ENCODE measurements at places on chromosomes 6 and 20. TPM values are rescaled to one million over a fixed set of nuclear protein-coding genes. Genes with fewer than 3 reads are reported as not detected.

Gene BACH2
- 44.4 TPM for total RNA-seq

Gene RIPPLY2
- not detected for total RNA-seq

Gene TNFRSF21
- 0.23 TPM for total RNA-seq

Gene TBC1D7
- 12.6 TPM for total RNA-seq

Gene SLPI
- not detected for total RNA-seq

Gene SPTLC3
- 0.06 TPM for total RNA-seq

Gene BPI
- total RNA-seq: not detected

Gene ZNF311
- total RNA-seq: 0.33 TPM

Gene SLA2
- 28.7 TPM for total RNA-seq

Gene PBOV1
- total RNA-seq: not detected

Gene GRIK2
- total RNA-seq: not detected

Gene PDSS2
- 10.0 TPM for total RNA-seq

Gene BPIFB1
- not detected for total RNA-seq

- DNase-seq: no peak
Observed at GRCh38 chr6:35485402-35485877, 11.4 kb downstream of the TEAD3 start.

DNA sequence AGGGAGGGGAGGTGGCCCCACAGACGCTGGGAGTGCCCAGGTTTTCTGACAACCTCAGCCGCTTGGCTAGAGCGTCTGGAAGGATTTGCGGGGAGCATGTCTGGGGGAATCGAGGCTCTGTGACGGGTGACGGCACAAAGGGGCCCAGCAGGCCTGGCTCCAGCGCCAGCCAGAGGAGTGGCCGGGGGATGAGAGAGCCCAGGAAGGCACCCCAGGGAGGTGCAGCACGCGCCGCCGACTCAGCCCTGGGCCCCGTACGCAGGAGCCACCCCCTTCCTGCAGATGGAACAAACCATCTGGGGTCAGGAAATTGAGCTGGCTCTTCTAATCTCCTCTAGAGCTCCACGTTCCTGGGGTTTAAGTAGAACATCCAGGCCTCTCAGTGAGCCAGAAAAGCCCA is 5.9 kb upstream of the SLCO4A1 start:
- DNase-seq: no peak

DNA sequence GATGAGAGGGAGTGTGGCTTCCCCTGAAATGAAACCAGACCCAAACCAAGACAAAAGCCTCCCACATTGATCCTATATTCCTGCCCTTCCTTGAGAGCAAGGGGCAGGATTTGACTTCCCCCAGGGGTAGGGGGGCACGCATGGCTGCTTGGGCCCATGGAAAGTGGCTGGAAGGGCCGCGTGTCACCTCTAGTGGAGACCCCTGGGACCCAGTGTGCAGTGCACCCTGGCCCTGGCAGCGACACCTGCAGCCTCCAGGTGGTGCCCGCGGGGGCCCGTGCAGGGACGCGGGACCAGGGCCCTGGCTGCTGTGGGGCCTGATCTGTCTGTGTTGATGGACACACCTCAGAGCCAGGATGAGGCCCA is 18.0 kb upstream of the SLCO4A1 start:
- DNase-seq: no peak

- no peak for DNase-seq
Observed at GRCh38 chr20:5766085-5766764, 16.0 kb downstream of the SHLD1 start.

DNA sequence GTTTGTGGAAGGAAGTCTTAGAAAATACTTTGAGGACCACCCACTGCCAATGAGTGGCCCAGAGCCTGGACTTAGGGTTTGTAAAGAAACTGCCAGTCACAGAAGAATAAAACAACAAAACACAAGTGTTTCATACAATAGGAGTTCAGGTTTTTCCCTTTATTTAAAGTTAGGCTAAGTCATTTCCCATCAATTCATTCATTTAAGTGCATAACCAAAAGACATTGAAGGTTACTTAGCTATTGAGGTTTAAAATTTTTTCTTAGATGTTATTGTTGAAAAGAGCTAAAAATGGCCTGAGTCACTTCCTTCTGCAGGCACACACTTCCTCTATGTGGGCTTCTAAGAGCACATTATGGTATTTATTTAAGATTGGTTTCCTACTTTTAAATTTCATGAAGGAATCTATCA is 54.2 kb downstream of the ARMC2 start:
- no peak for DNase-seq

GRCh38 chr6:47308552-47309290 is 984 bp downstream of the TNFRSF21 start:
- DNase-seq: peak; percentile 6

- no peak for DNase-seq
Observed at GRCh38 chr6:16594849-16595248, 166.4 kb downstream of the ATXN1 start.

- no peak for DNase-seq
Observed at GRCh38 chr20:13259921-13260320, 38.8 kb downstream of the ISM1 start.

DNA sequence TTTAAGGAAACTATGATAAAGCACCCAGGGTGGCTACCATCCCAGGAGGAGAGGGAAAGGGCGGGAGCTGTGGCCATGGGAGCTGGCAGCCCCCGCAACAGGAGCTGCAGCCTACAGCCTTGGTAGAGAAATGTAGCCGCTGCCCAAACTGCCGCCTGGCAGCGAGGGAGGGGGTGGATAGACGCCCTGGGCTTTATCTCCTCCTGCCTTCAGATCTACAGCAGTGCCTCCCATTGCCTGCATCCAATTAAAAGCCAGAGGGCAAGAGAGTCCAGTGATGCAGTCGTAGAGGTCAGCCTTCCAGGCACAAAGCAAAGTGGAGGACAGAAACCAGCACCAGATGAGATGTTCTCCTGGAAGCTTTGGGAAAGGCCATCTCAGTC is 35.0 kb upstream of the ZFAND3 start:
- DNase-seq: no peak

DNA sequence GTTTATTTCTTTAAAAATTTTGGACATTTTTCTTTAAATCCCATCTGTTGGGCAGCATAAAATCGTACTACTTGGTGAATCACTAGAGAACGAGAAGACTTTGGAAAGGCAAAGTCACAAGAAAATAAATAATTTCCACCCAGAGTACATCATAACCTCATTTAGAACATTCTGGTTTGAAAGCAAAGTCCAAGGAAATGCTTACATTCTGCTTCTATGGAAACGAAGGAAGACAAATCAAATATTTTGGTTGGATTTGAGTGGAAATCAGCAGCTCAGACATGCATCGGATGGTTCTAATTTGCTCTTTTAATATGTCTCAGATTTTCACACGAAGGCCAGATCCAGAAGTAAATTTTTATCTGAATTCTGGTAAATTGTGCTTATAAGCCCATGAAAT is 60.7 kb upstream of the LTV1 start:
- no peak for DNase-seq

GRCh38 chr6:149438855-149439254 is 38.8 kb downstream of the SUMO4 start:
- no peak for DNase-seq

GRCh38 chr6:5556011-5556410 is 294.7 kb downstream of the FARS2 start:
- no peak for DNase-seq

- no peak for DNase-seq
Observed at GRCh38 chr6:157221817-157222175, 101.5 kb downstream of the TMEM242 start.

DNA sequence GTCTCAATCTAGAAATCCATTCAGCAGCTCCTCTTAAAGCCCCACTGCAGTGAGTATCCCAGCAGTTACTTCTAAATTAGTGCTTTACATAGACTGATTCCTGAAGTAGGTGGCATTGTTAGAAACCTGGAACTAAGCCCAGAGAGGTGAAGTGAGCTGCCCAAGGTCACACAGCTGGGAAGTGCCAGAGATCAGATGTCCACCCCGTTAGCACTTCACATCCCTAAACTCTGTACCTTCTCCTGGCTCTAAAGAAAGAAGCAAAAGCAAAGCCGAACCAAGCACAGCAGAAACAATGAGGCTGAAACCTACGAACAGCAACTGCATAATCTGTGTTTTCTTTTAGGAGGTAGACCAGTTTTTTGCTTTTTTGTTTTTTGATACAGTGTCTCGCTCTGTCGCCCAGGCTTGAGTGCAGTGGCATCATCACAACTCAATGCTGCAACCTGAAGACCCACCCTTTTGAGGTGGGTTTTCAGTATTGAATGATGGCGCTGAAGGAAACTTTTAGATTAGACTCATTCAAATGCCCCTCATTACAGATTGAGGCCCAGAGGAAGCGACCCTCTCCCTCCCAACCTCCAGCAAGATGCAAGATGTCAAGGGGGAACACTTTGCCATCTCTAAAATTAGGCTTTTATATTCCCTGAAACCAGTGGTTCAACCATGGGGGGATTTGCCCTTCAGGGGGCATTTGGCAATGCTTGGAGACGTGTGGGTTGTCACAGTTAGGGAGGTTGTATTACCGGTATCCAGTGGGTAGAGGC is 3.2 kb upstream of the ZMYND8 start:
- no peak for DNase-seq

- no peak for DNase-seq
Observed at GRCh38 chr6:42029062-42029685, 21.1 kb upstream of the TAF8 start.

DNA sequence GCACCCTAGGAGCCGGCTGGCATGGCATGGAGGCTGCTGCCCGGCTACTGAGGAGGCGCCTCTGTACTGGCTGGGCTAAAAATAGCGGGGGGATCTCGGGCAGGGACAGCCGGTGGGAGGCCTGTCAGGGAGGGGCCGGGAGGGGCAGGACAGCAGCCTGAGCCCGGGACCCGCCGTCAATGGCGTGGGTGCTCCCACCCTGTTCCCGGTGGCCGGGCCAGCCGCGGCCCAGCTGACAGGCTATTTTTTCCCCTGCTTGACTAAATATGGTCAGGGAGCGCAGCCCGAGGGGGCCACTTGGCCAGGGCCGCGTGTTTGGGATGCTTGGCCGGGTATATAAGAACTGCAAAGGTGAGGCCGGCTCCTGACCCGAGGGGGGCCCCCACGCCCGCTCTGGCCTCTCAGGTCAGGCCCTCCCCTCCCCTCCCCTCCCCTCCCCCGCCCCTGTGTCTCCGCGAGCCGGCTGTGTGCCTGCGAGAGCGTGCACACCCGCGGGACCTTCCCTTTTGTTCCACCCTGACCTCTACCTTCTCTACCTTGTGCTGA is 74.4 kb upstream of the GATA5 start:
- DNase-seq: no peak

GRCh38 chr20:63082308-63082938 is 75.7 kb upstream of the BHLHE23 start:
- no peak for DNase-seq

GRCh38 chr20:2124564-2125213 is 23.1 kb downstream of the STK35 start:
- DNase-seq: no peak

- DNase-seq: no peak
Observed at GRCh38 chr6:155201461-155202226, 62.2 kb upstream of the CLDN20 start.

- no peak for DNase-seq
Observed at GRCh38 chr6:19301980-19302379, 535.2 kb upstream of the ID4 start.

DNA sequence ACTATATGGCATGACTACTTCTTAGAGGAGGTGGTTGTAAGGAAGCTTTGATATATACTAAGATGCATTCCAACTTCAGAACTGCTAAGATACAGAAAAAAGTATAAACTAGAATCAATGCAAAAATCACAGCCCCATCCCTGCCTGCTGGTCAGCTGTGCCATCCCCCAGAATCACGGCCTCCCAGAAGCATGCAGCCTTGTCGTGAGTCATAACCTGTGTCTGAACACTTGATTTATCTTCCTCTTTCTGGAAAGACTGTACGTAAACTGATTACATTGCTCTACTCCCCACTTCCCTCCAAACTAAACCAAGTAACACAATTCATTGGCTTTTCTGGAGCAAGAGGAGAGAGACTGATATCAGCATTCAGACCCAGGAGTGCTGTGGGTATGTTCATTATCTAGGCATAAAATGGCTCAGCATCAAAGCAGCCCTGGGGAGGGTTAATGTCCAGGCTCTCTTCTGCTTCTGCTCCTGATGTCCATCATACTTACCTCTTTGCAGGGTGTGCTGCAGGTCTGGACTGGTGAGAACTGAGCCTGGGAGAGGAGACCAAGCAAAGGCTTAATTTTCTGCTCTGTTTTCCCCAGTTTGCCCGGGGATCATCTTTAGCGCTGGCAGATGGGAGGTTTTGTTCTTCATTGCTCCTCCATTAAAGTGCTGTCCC is 18.4 kb downstream of the SCP2D1 start:
- no peak for DNase-seq

- DNase-seq: no peak
Observed at GRCh38 chr6:14051355-14051754, 66.2 kb upstream of the CD83 start.

DNA sequence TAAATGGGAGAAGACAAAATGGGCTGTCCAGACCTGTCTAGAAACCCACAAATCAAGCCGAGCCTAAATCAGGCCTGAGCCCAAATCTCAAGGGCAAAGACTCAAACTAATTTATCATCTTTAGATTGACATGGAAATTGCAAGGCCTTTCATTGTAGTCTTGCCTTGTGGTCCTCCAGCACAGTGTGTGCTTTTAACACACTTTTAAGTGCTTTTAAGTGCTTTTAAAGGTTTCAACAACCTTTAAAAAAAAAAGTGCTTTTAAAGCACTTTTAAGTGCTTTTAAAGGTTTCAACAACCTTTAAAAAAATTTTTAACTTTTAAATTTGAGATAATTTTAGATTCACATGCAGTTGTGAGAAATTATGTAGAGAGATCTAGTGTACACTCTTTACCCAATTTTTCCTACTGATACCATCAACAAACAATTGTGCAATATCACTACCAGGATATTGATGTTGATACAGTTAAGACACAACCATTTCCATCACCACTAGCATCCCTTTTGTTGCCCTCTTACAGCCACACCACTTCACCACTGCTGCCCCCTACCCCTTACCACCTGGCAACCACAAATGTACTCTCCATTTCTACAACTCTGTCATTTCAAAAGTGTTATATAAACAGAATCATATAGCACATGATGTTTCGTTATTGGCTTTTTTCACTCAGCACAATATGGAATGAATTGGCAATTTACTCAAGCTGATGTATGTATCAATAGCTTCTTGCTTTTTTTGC is 23.1 kb upstream of the DCBLD1 start:
- no peak for DNase-seq

GRCh38 chr6:140500849-140501248 is 1126.4 kb upstream of the CITED2 start:
- DNase-seq: no peak

GRCh38 chr20:13613917-13614316 is 24.8 kb downstream of the TASP1 start:
- no peak for DNase-seq

- DNase-seq: no peak
Observed at GRCh38 chr6:32177183-32177787, 920 bp upstream of the RNF5 start.

Measured in CD4-positive, alpha-beta memory T cell (primary cell).